ENCODE measurements at places on chromosomes 5 and 9. TPM values are rescaled to one million over a fixed set of nuclear protein-coding genes. Genes with fewer than 3 reads are reported as not detected.

Gene SMIM32
- total RNA-seq = not detected

Gene OR1L1
- total RNA-seq = not detected

Gene WDR38
- total RNA-seq = not detected

Gene PCDH12
- 1.3 TPM for total RNA-seq

Gene CEMIP2
- 27.3 TPM for total RNA-seq

Gene IFNE
- total RNA-seq = 0.12 TPM

Gene CDH12
- not detected for total RNA-seq

Gene CARD9
- 4.3 TPM for total RNA-seq

Gene RNF145
- total RNA-seq = 31.0 TPM

Gene IL33
- 18.6 TPM for total RNA-seq

Gene CDC20B
- not detected for total RNA-seq

Gene CBY3
- total RNA-seq = not detected

Gene BAAT
- not detected for total RNA-seq

Measured in pericardium fibroblast (primary cell).